Upper lobe of left lung (tissue), 6 donors: ENCODE measurements at places on chromosomes 7 and 10. TPM values are rescaled to one million over a fixed set of nuclear protein-coding genes. Genes with fewer than 3 reads are reported as not detected.

Gene CLRN3
- not detected for total RNA-seq

GRCh38 chr10:77492368-77492994, 145.1 kb downstream of the KCNMA1 start:
- no peaks in the 10 kb centered on the region for H3K4me1 ChIP-seq
- no peaks in the 10 kb centered on the region for H3K36me3 ChIP-seq
- DNase-seq, result no peak
- no peaks in the 10 kb centered on the region for H3K27me3 ChIP-seq
- H3K4me3 ChIP-seq, result no peak overlapping the region

DNA sequence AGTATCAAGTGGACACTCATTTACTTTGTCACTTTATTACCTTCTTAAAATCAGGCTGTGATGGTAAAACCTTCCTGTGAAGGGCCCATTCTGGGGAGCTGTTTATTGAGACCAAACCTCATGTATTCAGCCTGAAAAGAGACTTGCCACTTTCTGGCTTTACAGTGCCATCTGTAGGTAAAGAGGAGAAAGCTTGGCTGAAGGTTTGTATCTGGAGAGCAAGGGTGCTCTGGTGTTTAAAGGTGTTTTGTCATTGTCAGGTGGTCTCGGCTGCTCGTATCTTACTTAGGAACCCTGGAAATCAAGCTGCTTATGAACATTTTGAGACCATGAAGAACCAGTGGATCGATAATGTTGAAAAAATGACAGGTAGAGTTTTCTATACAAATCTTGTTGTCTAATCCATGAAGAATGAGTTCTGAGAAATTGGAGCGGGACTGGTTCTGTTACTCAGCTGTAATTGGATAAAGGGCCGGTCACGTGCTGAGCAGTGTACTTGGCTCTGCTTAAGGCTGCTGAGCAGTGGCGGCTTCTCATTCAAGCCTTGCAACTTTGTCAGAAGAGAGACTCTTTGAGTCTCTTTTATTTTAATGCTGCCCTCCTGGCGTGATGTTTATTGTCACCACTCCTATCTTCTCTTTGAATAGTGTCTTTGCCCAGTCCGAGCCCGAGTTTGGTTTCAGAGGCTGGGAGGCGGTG, 46.9 kb downstream of the AP3M1 start:
- no peaks in the 10 kb centered on the region for H3K4me1 ChIP-seq
- no peak overlapping the region for H3K27ac ChIP-seq
- H3K27me3 ChIP-seq, result no peaks in the 10 kb centered on the region
- no peak for DNase-seq
- no peak overlapping the region for H3K4me3 ChIP-seq

Gene MKX
- total RNA-seq, result 4.1 TPM

Gene SLIT1
- 0.78 TPM for total RNA-seq

Gene PTPN20
- total RNA-seq, result 4.3 TPM

Gene CFAP46
- 5.2 TPM for total RNA-seq

Gene PSMA2
- 43.3 TPM for total RNA-seq

DNA sequence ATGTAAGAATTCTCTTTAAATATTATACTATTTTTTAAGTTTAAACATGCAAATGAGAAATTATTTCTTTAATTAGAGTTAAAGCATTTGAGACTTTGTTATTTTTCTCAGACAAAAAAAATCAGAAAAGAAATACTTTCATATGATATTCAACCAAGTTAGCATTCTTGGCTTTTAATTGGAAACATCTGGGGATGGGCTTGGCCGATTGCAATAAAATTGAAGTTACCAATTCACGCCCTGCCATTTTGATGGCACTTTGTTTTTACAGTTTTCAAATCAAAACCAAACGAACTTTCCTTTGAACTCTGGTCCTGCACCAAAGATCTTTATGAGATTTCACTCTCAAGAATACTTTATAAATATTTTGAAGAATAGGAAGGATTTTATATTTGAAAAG, 127.7 kb downstream of the ATE1 start:
- H3K36me3 ChIP-seq, result no peaks in the 10 kb centered on the region
- no peak overlapping the region for H3K4me3 ChIP-seq
- no peak for DNase-seq

Gene ASIC3
- 3.2 TPM for total RNA-seq

GRCh38 chr7:43071604-43072003, 40.8 kb upstream of the HECW1 start:
- H3K4me3 ChIP-seq, result no peak overlapping the region
- no peaks in the 10 kb centered on the region for H3K36me3 ChIP-seq
- no peaks in the 10 kb centered on the region for H3K4me1 ChIP-seq

DNA sequence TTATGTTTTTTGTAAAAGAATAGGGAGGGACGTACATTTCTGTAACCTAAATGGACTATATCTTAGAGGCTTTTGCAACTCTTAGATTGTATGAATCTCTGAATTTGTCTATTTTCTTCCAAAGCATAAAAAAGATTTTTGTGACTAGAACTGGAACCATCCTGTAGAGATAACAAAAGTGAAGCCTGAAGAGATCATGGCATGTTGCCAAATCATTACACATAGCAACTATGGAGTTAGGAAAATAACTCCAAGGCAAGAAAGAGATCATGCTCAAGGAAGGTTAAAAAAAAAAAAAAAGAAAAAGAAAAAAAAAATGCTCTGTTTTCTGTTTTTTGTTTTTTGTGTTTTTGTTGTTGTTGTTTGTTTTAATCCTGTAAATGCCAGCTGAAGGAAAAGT, 567.7 kb upstream of the ZWINT start:
- no peaks in the 10 kb centered on the region for H3K27me3 ChIP-seq
- no peak for DNase-seq
- no peaks in the 10 kb centered on the region for H3K4me1 ChIP-seq
- no peak overlapping the region for H3K27ac ChIP-seq

Gene BUD23
- total RNA-seq, result 49.2 TPM

DNA sequence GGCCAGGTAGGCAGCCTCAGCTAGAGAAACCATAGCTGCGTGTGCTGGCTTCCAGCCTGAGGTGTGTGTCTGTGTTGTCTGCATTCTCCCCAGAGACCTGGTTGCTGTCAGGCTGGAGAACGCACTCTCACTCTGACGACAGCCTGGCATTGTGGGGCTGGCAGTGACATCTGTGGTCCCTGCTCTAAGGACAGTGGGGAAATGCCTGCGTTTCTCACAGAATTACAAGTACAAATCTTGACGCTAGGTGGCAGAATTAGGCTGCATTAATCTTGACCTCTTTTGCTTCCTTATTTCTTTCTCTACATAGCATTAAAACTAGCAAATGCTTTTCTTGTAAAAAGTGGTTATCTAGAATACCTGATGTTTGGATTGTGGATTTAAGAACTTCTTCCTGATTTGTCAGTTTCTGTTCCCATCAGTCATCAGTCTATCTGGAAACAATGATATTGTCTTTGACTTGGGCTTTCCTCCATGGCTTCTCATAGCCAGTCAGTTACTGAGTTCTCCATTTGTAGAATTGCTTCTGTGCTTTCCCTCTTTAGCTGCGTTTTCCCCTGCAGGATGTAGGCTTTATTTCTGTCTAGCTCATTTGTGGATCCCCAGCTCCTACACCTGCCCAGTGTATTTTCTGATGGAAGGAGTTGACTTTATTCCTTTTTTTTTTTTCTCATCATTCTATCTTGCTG, 86.0 kb downstream of the FANK1 start:
- H3K27ac ChIP-seq, result no peak overlapping the region
- no peaks in the 10 kb centered on the region for H3K36me3 ChIP-seq
- no peaks in the 10 kb centered on the region for H3K4me1 ChIP-seq

GRCh38 chr10:93245779-93246178, 172.1 kb downstream of the CYP26A1 start:
- H3K4me3 ChIP-seq, result no peak overlapping the region
- no peak overlapping the region for H3K27ac ChIP-seq
- H3K27me3 ChIP-seq, result no peaks in the 10 kb centered on the region
- no peak for DNase-seq
- no peaks in the 10 kb centered on the region for H3K36me3 ChIP-seq

DNA sequence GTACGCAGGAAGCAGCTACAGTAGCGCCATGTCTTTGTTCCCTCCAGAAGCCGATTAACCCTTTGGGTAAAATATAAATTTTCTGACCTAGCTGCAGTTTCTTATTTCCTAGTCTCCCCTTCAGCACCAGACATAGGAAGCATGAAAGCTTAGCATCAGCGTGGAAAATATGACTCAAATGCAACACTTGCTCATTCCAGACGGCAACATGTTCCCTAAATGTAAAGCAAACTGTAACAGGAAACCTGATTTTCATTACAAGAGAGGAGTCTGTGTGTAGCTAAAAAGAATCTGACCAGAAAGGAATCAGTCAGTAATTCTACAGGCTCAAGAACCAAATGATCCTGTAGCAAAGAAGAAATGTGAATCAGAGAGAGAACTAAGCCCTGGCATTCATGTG, 219.2 kb downstream of the C7orf25 start:
- H3K27ac ChIP-seq, result no peak overlapping the region
- no peak overlapping the region for H3K4me3 ChIP-seq
- H3K36me3 ChIP-seq, result no peaks in the 10 kb centered on the region
- no peaks in the 10 kb centered on the region for H3K27me3 ChIP-seq

Gene SFR1
- total RNA-seq, result 3.1 TPM

Gene TMEM270
- not detected for total RNA-seq

- DNase-seq, result no peak
- no peak overlapping the region for H3K27ac ChIP-seq
- no peaks in the 10 kb centered on the region for H3K36me3 ChIP-seq
- peaks cover 12% of the 10 kb centered on the region for H3K4me1 ChIP-seq
- H3K27me3 ChIP-seq, result no peaks in the 10 kb centered on the region
These were observed 57.8 kb downstream of the SYPL1 start for GRCh38 chr7:106054156-106054910.

Gene NPY4R2
- total RNA-seq, result 2.6 TPM
